Stimulated activated CD4-positive, alpha-beta T cell treated with anti-CD3 and anti-CD28 coated beads, Interleukin-1b, Interleukin-23, amount 100 ng/mL, for 24 hours (primary cell): ENCODE measurements at places on chromosomes 16 and 17.

- DNase-seq: no peak
Observed at GRCh38 chr17:43211123-43211479, 574 bp upstream of the TMEM106A start.

- DNase-seq: no peak
Observed at GRCh38 chr17:71438631-71439146, 682.1 kb upstream of the SOX9 start.

DNA sequence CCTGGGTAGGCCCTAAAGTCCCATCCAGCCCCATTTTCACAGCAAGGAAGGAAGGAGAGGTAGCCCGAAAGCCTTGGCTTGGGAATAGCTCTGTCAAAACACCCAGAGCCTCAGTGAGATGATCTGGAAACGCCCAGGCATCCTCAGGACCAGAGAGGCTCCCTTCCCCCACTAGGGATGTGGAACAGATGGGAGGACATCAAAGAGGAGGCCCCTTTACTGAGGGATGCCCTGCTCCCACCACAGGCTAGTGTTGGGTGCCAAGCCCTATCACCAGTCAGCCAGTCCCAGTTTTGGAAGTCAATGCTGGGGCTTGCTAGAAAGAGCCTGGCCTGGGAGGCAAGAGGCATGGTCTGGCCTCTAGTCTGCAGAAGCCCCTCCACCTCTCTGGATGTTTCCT, 4.7 kb downstream of the TPPP3 start:
- no peak for DNase-seq

DNA sequence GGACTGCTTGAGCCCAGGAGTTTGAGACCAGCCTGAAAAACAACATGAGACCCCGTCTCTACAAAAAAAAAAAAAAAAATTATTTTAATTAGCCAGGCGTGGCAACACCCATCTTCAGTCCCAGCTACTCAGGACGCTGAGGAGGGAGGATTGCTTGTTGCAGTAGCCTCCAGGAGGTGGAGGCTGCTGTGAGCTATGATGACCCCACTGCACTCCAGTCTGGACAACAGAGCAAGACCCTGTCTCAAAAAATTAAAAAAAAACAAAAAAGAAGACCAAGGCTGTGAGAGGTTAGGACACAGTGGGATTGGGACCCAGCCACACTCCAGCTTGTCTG, 1.3 kb upstream of the SNAI3 start:
- no peak for DNase-seq

DNA sequence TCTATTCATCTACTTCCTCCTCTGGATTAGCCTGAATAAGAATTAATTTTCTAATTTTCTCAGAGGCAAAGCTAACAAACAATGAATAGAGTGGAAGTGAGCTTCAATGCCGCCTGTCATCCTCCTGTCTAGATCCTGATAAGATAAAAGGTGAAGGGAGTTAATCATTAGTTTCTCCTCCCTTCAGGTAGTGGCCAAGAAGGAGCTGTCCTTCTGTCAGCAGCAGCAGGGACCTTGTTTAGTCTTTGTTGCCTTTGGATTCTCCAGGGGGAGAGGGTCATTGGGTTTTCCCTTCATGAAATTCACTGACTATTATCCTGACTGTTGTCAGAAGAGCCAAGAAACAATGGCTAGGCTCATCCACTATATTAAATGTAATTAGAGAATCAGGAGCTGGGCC, 420.2 kb upstream of the GOT2 start:
- no peak for DNase-seq
